Fibroblast of skin of left biceps (primary cell): ENCODE measurements at places on chromosomes 13 and 19.

GRCh38 chr19:32971012-32971595 is 654 bp downstream of the CEP89 start:
- no peak for DNase-seq

GRCh38 chr13:78326633-78327032 is 276.7 kb downstream of the POU4F1 start:
- DNase-seq, result no peak

- DNase-seq, result no peak
These were observed 4.3 kb upstream of the PTGER1 start for GRCh38 chr19:14479309-14479974.

- no peak for DNase-seq
These were observed 3.7 kb downstream of the FUZ start for GRCh38 chr19:49809160-49809940.

DNA sequence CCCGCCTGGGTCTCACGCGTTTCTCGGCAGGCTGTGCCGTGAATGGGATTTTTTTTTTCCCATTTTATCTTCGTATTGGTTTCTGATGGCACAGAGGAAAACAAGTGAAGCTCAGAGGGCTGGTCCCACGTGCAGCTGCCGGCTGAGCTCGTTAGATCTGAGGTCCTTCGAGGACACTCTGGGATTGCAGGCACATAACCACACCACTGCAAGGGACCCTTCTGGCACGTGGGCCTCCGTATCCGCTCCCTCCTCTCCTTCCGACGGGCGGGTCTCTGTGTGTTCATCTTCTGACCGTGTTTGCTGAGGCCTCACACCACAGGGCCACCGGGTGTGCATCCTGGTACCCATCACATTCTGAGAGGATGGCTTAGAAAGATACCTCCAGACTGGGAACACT is 16.6 kb downstream of the CFD start:
- no peak for DNase-seq

- no peak for DNase-seq
These were observed 85.4 kb downstream of the SLC7A1 start for GRCh38 chr13:29509999-29510589.

- no peak for DNase-seq
These were observed at the start of gene MATK for GRCh38 chr19:3785938-3786824. Gene MATK (minus strand): TSS chr19:3786381. CDS start chr19:3785135, 1,246 bp downstream.

DNA sequence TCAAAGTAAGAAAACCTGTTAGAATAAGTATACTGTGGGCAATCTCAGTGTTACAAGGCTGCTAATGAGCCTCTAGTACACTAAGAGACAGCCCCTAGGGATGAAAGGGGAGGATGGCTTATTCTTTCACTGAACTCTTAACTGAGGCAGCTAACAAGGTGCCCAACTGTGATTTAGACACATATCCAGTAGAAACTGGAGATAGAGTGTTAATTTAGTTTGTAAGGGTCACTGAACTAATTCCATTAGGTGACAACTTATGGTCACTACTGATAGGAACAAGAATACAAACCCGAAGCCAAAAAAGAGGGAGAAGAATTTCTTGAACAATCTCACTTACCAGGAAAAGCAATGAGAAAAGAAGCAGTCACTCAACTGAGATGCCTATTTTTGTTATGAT is 1010.6 kb downstream of the PCDH9 start:
- DNase-seq, result no peak

- no peak for DNase-seq
These were observed 7.9 kb upstream of the KLK8 start for GRCh38 chr19:51009061-51009891.

- DNase-seq, result no peak
These were observed 27.1 kb downstream of the NAXD start for GRCh38 chr13:110642291-110642981.

- no peak for DNase-seq
These were observed 11.6 kb upstream of the PGLS start for GRCh38 chr19:17499648-17500446.

GRCh38 chr13:107475753-107476453 is 739.4 kb downstream of the LIG4 start:
- no peak for DNase-seq

DNA sequence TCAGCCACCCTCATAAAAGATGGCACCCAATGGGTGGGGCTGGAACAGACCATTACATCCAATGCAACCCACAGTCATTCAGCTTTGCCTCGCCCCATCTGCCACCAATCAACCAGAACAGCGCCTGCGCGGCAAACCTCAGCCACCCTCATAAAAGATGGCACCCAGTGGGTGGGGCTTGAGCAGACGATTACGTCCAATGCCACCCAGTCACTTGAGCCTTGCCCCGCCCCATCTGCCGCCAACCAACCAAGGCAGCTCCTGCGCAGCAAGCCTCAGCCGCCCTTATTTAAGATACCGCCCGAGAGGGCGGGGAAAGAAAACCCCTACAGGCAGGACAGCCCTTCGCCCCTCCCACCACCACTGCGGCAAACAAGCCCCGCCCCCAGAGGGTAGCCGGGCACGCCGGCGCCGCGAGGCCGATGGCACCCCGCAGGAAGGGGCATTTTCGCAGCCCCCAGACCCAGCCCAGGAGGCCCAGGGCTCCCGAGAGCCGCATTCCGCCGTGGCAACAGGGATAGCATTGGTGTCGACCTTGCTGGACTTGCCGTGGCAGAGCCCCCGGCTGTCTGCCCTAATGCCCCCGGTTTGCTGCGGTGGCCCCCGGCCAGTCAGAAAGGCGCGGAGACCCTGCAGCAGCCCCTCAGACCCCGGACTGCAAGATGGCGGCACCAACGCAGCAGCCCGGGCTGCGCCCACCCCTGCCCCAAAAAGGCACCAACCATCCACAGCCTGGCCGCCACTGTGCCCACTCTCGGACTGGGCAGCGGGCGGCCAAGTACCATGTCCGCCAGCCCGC is 675 bp downstream of the PEG3 start:
- DNase-seq, result no peak

- no peak for DNase-seq
These were observed 521.9 kb downstream of the KLF5 start for GRCh38 chr13:73580513-73581267.
